GM12878 (cell line): ENCODE measurements at places on chromosomes 4 and X. TPM values are rescaled to one million over a fixed set of nuclear protein-coding genes. Genes with fewer than 3 reads are reported as not detected.

Gene UGT2B10
- not detected in 2 replicates for polyA plus RNA-seq

Gene CT47B1
- polyA plus RNA-seq = not detected in 2 replicates

Gene CXCL9
- polyA plus RNA-seq = 0.15 and 0.25 TPM in 2 replicates

Gene PPA2
- 293 and 299 TPM in 2 replicates for polyA plus RNA-seq

Gene AKAP4
- polyA plus RNA-seq = not detected in 2 replicates

Gene NAP1L3
- 0.08 and 0.12 TPM in 2 replicates for polyA plus RNA-seq

Gene MAGEE1
- polyA plus RNA-seq = 0.45 and 0.59 TPM in 2 replicates

Gene MAOB
- polyA plus RNA-seq = not detected in 2 replicates

Gene ARAP2
- 6.1 and 8.0 TPM in 2 replicates for polyA plus RNA-seq

Gene C4orf51
- polyA plus RNA-seq = not detected in 2 replicates

Gene RHOXF2
- polyA plus RNA-seq = not detected in 2 replicates

Gene RRH
- not detected in 2 replicates for polyA plus RNA-seq

Gene CSAG3
- polyA plus RNA-seq = 0.40 and 0.51 TPM in 2 replicates

Gene CXCL3
- polyA plus RNA-seq = not detected in 2 replicates

GRCh38 chrX:21989384-21989783, 42.7 kb upstream of the PHEX start:
- DNase-seq = peak; percentile 27

DNA sequence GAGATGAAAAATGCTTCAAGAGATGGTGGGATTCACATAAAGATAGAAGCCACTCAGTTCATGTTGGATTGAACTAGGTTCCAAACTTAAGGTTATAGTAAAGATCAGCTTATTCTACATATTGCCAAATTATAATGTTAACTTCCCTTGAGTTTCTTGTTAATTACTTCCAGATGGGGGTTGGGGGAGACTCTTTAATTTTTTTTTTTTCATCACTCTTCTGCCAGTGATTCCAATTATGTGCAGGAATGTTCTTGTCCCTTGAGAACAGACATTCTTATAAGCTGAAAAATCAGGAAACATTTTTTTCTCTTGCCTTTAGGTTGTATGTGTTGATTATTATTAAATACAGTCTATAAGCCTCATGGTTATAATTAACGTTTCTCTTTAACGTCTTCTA, 30.0 kb downstream of the MND1 start:
- DNase-seq = no peak

DNA sequence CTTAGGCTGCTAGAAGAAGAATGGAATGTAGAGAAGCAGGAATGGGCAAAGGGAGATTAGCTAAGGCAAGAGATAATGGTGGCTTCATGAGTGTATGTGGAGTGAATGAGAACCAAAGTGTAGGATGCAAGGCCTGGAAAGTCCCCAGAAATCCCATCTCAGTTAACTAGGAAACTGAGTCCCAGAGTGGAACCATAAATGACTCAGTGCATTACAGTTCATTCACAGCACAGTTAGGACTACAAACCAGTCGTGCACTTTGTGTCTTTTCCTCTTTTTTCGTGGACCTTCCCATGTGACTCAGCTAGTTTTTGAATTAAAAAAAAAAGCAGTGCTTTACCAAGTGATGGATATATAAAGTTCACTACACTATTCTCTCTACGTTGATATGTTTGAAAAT, 27.7 kb upstream of the REST start:
- DNase-seq = no peak

DNA sequence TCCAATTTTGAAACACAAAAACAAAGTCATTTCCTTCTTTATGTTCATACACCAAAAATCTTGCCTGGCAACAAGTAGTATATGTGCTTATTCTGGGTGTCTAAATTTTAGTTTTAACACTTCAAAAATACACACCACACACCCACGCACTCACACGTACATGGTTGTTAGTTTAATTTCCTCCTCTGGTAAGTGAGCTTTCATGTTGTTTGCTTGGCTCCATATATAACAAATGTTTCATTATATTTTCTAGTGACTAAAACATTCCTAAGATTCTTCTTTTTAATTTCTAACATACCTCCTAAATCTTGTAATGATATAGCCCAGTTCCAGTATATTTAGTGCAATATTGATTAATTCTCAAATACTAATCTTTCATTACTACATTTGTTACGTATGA, 80.9 kb downstream of the PRDM5 start:
- DNase-seq = no peak

GRCh38 chr4:87918314-87919058, 57.0 kb upstream of the SPP1 start:
- DNase-seq = no peak

GRCh38 chrX:123749643-123750042, 16.8 kb upstream of the THOC2 start:
- DNase-seq = no peak

GRCh38 chr4:169109035-169109675, 99.1 kb upstream of the CBR4 start:
- no peak for DNase-seq

- no peak for DNase-seq
These were observed 773.2 kb upstream of the FTHL17 start for GRCh38 chrX:31845003-31845402.

GRCh38 chrX:95076449-95076848, 1402.4 kb downstream of the FAM133A start:
- no peak for DNase-seq

- DNase-seq = no peak
These were observed 22.2 kb downstream of the KDR start for GRCh38 chr4:55103224-55103623.

- no peak for DNase-seq
These were observed 320.1 kb downstream of the BCOR start for GRCh38 chrX:39777623-39778025.

GRCh38 chr4:4658052-4658451, 116.2 kb upstream of the STX18 start:
- no peak for DNase-seq

DNA sequence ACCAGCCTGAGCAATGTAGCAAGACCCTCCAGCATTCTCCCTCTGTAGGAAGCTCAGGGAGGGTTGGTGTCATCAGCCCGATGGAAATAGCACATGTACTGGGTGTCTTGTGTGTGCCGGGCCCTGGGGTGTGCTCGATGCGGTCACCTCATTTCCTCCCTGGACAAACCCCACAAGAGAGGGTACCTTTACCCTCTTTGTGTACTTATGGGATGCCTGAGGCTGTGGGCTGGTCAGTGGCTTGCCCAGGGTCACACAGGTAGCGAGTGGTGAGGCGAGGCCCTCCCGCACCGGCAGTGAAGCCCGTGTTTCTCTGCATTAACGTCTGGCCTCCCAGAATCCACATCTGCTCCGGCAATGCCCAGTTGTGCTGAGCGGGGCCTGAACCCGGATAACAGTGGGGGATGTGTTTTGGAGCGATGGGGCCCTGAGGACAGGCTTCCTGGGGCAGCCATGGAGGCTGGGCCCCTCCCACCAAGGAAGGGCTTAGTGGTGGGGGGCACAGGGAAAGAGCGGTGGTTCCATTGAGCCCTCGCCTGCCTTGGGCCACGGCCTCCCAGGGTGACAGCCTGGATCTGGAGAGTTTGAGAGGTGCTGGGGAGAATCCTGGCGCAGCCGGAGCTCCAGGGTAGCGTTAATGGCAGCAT, 8.1 kb downstream of the PSAPL1 start:
- no peak for DNase-seq

DNA sequence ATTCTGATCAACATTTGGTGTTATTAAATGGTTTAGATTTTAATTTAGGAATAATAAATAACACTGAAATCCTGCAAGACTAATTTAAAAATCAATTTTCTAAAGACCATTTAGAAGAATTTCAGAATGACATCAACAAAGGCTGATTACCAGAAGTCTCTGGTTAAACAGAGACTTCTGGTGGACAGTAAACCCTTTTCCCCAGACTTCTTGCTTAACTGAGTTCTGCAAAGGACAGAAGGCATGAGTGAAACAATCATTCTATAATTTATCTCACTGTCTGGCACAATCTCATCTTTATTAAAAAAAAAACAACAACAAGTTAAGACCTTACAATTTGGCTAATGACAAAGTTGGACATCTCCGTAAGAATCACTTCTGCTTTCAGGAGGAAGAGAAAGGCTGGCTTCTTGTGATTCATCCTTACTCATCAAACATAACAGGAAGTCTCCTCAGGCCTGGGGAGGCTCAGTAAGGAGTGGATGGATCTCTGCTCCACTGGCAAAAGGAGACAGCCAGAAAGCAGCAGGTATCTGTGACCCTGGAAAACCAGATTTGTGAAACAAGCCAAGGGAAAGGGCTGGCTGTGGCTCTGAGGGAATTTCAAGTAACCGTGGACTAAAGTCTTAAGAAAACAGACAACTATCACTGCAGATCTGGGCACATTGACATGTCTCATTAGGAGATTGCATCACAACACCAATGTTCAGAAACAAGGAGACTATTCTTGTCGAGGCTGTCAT, 908 bp upstream of the TLR6 start:
- peak; percentile 82 for DNase-seq

- no peak for DNase-seq
These were observed 89.3 kb downstream of the APBB2 start for GRCh38 chr4:41124916-41125548.

- DNase-seq = no peak
These were observed 158.0 kb downstream of the REPS2 start for GRCh38 chrX:17104433-17104832.

GRCh38 chr4:71680706-71681105, 103.2 kb downstream of the GC start:
- no peak for DNase-seq

DNA sequence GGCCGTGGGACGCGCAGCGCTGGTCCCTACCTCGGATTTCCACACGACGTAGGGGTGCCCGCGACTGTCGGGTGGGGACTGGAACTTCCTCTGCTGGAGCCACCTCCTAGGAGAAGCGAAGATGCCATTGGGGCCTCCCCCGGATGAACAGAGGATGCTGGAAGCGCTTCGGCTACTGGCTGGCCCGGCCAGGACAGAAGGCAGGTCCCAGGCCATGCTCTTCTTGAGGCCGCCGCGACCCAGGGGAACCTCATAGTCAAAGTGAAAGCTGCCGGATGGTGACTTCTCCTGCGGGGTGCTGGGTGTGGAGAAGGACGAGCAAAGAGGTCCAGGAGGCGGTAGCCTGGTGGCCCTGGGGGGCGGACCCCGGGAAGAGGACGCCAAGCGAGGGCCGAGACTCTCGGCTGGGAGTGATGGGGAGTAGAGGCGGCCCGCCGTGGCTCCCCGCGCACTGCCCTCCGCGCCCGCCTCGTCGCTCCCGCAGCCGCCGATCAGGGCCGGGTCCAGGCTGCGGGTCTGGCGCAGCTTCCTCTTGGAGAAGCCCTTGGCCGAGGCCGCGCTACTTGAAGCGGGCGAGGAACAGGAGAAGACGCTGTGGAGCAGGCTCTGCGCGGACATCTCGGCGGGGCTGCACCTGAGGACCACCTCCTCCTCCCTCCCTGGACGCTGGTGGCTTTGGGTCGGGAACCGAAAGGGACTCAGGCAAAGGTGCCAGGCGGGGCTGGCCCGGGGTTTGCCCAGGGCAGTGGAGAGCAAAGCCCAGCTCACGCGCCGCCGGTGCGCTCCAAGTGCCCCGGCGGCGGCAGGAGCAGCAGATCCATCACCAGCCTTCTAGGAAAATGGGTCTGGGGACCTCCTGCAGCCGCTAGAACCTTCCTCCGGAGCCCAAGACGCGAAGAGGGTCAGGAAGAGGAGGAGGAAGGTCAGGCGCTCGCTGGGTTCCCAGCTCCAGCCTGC, 1.2 kb downstream of the ARHGAP6 start:
- no peak for DNase-seq

DNA sequence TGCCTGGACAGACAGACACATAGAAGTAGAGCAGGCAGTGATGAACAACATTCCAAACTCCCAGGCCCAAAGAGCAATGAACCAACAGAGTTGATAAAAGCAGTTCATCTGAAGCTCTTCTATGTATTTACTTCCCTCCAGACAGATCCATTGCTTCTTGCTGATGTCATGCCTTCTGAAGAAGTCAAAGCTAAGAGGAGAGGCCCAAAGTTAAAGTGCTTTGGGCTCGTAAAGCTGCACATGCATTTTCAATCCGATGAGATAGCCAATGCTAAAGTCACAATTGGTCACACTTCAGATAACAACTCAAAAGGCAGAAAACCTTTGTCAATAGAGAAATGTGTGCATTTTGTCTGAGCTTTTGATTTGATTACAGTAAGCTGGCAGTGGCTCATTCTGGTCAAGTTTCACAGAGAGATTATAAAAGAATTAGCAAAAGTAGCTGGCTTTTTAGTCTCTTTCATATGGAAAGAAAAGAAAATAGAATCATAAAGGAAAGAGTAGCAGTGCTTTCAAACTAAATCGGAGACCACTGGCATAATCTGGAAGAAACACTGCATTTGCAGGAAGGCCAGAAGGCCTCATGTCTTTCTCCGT, 82.0 kb downstream of the GPC4 start:
- no peak for DNase-seq

DNA sequence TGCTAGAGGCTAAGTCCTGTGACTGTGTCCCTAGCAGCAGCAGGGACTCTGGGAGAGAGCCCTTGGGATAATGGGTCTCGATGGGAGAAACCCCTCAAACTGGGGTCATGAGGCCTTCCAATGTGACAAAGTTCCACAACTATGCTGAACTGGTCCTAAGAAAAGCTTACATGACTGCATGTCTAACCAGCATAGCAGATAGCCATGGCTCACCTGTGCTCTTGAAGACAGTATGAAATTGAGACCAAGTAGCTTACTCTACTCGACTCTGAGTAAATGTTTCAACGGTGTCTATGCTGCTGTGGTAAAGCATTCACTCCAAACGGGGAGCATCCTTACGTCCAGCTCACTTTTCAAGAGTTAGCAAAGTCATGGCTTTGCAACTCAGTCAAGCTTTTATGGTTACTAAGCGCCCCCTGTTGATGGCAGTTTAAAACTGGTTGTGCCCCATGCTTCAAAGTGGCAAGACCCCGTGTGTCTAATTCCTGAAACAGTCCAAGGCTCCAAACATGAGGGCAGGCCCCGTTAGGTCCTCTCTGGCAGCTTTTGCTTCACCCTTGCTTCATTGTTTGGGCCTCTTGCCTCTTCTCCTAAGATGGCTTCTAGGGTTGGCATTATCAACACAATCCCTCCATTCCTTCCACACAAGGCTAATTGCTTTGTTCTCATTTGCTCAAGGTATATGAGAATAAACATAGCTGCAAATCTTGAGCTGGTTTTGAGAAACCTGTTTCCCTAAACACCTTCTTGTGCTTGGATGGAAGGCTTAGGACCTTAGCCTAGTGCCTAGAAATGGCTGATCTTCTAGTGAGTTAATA, 46.6 kb downstream of the CCNG2 start:
- peak; percentile 23 for DNase-seq

DNA sequence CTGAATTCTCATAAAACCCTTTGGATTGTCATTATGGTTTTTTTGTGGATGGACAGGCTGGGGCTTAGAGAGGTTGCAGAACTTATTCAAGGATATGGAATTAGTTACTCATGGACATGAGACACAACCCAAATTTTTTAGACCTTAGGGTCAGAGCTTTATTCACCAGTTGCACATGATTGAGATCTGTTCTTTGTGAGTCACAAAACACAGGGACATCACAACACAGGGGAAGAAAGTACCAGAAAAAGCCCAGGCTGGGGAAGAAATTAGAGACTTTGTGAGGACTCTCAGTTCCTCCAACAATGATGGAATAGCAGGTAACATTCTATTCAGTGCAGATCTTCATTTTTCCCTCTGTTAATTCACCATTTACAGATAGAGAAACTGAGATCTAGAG, 602.4 kb upstream of the CPEB2 start:
- no peak for DNase-seq
